ENCODE measurements at places on chromosomes 2 and 18.

DNA sequence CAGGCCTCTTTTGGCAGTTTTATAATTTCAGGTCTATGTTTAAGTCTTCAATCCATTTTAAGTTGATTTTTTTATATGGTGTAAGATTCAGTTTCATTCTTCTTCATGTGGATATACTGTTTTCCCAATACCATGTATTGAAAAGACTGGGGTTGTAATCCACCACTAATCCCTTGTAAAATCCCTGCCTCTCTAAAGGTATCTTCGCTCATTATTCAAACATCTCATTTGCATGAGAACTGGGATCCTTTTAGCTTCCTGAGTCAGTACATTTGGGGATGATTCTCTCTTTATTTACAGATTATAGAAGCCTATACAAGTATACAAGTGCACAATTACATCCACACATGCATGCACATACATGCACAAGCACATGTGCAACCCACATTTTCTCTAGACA, 25.3 kb downstream of the DHRS9 start:
- no peak for DNase-seq

DNA sequence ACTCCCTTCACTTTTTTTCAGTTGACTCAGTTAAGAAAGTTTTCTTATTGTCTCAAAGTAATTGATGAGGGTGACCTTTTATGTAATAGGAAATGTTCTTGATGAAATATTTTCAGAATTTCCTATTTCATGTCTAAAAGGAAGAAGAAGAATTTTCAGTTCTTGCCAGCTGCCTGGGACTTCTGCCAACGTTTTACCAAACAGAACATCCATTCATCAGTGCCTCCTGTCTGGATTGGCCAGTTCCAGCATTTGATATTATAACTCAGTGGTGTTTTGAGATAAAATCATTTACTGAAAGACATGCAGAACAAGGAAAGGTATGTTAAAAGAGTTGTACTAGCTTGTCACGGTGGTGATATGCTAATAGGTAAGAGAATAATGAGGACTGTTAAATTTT, 104.7 kb upstream of the MYO3B start:
- no peak for DNase-seq

GRCh38 chr2:218566296-218566695, 1.9 kb downstream of the USP37 start:
- DNase-seq: no peak

GRCh38 chr2:149344105-149344504, 13.7 kb downstream of the LYPD6 start:
- DNase-seq: no peak

DNA sequence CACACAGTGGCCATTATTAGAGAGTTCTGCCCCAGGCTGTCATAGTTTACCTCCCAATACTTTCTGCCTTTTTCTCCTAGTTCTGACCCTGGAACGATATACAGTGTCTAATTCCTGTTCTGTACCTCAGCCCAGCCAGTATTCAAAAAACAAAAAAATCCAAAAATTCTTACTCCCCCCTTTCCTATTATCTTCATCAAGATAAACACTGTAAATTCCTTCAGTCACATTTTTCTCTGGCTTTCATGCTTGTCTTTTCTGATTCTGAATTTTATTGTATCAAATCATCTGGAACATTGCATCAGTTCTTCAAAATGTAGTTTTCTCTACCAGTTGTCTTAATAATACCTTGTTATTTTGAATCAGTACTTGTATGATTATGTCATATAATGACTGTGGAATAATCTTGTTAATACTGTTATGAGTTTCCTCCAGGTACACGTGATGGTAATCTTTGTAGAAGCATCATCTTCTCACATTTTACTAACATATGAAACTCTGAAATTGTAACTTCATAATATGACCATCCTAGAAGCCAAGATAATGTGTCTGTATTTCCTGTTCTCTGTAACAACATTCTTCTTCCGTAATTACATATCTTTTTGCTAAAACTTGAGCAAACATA, 79.0 kb upstream of the NOSTRIN start:
- DNase-seq: no peak

- DNase-seq: no peak
Observed at GRCh38 chr2:204187229-204188083, 250.9 kb downstream of the ICOS start.

DNA sequence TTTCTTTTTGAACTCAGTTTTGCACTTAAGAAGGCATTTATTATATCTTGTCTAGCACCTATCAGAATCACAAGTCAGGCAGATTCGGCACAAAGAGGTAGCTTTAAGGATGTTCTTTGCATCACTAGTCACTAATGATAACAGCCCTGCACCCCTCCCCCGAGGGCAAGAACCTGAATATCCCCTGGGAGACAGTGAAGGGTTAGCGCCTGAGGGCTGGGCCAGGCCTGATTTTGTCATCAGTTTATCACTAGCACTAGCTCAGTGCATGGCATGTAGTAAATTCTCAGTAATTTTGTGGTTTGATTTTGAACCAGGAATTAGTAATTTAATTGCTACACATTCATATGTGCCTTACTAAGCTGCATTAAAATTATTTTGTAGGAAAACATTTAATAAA, 23.9 kb upstream of the HS6ST1 start:
- DNase-seq: no peak

DNA sequence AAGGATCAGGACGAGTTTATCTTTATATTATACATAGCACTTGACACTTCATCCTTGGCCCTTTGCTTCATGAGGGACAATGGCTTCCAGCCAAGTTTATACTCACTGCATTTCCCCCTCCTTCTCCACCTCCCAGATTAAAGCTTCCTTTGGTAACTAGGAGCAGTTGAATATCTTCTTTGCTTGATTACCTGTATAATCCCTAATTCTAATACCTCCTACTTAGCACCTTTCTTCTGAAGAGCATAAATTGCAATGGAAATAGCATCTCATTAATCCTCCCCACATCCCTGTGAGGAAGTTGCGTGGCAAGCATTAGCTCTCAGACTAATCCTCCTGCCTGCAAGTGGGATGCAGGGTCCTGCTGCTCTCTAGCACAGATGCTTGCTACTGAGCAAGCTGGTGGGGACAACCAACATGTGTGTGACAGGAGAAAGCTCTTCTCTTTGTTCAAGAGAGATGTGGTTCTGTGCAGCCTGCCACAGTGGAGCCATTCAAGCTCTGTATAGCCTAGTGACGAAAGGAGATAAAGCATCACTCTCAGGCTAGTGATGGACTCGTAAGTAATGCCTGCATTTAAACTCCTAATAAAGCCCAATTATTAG, 19.1 kb downstream of the KLHL14 start:
- no peak for DNase-seq

DNA sequence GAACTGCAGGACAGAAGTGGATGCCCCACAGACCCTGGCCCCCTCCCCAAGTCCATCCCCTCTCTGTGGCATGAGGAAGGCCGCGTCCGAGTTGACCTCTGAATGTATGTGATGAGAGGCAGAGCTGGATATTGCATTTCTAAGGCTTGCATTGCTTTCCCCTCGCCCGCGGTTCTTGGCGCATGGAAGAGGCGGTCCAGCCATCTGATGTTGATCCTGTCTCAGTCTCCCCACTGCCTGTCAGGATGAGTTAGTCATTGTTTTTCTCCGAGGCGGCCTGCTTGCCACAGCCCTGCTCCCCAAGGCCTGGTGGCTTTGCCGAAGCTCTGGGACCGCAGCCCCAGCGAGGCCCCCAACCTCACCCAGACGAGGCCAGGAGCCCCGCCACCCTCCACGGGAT, 88.6 kb downstream of the SMAD7 start:
- no peak for DNase-seq

DNA sequence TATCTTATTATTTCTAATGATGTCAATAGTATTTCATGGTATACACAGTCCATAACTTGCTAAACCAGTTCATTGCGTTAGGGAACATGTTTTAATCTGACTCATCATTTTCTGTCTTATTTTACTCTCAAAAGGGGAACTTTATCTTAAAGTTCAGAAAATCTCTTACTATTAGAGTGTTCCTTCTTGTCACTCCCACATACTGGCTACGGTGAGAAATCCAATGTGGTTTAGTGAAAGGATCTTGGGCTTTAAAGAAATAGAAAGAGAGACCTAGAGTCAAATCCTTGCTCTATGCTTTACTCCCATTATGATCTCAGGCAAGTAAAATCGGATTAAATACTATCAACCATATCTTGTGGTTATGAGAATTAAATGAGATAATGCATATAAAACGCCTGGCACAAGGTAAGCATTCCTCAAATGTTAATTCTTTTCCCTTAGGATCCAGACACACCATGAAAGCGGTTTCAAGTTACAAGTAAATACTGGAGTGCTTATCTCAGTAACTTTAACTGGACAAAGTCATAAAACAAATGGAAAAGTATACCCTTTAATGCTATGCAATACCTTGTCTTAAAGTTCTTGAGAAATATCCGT, 576.0 kb downstream of the ARHGAP15 start:
- no peak for DNase-seq

DNA sequence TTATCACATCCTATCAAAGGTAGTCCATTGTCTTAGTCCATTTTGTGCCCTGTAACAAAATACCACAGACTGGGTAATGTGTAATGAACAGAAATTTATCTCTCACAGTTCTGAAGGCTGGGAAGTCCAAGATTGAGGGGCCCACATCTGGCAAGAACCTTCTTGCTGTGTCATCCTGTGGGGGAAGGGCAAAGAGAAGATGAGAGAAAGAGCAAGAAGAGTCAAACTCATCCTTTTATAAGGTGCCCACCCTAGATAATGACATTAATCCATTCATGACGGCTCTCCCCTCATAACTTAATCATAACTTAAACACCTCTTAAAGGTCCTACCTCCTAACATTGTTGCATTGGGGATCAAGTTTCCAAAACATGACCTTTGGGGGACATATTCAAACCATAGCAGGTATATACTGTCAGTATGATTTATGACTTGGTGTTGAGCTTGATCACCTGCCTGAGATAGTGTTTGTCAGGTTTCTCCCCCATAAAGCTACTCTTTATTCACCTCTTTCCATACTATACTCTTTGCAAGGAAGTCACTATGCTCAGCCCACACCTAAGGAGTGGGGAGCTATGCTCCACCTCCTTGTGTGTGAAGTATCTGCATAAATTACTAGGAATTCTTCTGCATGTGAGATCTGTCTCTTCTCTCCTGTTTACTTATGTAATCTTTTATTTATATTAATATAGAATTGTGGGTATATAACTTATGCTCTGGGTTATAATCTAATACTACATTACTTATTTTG, 5.2 kb upstream of the MAP3K2 start:
- DNase-seq: no peak

DNA sequence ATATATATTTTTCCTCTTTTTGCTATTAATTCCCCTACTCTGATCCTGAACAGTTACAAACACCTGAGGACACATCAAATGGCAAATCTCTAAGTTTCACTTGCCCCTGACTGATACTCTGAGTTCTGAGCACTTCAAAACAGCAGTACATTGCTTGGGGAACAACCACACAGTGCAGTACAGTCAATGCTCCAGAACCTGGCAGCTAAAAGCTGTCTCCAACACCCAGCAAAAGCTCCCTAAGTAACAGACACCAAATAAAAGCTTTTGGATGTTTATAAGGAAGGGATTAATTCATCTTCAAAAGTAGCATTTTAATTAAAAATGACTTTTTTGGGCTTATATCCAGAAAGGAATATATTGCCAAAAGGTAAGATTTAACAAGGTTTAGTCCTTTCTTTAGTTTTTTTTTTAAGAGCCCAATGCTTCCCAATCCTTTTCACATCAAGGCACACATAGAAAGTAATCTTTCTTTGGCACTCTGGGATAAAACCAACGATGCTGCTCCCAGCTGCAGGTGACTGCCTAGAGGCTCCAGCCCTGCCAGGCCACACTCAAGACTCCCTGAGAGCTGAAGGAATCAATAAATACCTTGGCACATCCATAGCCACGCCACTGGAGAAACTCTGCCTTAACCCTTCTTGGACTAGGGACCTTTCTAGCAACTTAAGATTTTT, 164.9 kb upstream of the ZFP36L2 start:
- DNase-seq: no peak

DNA sequence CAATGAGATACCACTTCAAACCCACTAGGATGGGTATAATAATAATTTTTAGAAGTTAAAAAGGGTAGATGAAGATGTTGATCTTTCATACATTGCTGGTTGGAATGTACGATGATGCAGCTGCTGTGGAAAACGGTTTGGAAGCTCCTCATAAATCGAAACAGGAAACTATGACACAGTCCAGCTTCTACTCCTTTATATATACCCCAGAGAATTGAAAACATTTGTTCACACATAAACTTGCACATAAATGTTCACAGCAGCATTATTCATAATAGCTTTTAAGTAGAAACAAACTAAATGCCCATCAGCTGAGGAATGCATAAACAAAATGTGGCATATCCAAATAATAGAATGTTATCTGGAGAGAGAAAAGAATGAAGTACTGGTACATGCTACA, 95.0 kb downstream of the STRADB start:
- DNase-seq: no peak

DNA sequence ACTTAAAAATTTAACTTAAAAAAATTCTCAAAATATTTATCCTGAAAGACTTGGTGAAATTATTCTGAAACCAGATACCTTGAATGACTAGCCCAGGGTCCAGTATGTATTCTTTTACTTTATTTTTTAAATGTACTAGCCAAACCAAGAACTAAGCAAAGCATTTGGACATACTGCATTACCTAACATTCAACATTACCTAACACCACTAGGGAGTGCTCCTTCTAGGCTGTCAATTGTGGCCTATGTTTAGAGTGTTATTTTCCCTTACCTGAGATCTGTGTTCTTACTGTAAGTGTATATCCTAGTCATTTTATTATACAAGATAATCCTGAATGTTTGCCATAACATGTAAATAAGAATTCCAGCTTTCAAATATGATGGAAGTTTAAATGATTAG, 496.6 kb downstream of the PTPRM start:
- DNase-seq: no peak

DNA sequence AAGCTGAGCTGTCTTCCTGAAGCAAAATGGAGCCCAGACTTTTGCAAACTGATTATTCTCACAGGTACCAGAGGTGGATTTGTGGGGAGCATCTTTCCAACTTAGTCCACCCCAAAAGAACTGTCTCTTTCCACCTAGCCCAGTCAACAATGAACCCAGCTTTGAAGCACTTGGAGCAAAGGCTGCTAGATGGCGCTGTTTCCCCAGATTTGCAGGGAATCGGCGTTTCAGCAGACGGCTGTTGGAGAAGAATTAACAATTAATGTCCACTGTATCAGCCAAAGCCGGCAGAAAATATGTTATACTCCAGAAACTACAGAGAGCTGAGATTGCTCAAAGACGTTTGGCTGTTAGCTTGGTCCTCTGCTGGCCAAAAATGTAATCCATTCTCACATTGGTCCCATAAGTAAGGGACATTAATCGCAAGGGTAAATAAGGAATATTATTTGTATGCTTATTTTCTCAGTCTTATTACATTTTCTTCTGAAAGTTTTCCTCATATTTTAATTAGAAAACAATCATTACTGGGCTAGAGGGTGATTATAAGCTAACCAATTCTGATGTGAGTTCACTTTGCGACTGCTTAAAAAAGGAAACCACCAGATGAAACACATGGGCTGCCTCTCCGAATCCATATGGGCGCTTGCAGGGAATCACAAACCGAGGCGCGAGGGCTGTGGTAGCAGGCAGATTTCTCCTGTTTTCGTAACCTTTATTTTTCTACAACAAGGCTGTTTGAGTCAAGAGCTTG, 423.8 kb upstream of the MEX3C start:
- DNase-seq: peak; percentile 73

GRCh38 chr2:234841321-234842015, 110.3 kb upstream of the SH3BP4 start:
- DNase-seq: no peak

- no peak for DNase-seq
Observed at GRCh38 chr18:78679613-78680260, 299.9 kb upstream of the SALL3 start.

Measured in MM.1S (cell line).